ENCODE measurements at places on chromosomes 5 and 9. TPM values are rescaled to one million over a fixed set of nuclear protein-coding genes. Genes with fewer than 3 reads are reported as not detected.

DNA sequence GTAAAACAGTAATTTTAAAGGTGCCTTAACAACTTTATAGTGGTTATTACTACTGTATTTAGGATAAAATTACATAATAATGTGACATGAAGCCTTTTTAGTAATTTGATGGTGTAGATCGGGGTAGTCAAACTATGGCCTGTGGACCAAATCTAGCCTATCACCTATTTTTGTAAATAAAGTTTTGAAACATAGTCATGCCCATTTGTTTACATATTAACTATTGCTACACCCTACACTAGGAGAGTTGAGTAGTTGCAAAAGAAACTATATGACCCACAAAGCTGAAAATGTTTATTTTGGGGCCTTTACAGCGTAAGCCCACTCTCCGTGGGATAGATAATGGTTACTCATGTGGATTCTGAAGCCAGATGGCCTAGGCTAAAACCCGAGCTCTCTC, 6.2 kb downstream of the CEP78 start:
- no peaks in the 10 kb centered on the region for H3K4me1 ChIP-seq
- H3K27ac ChIP-seq, result no peak overlapping the region
- H3K4me3 ChIP-seq, result no peak overlapping the region
- H3K27me3 ChIP-seq, result no peaks in the 10 kb centered on the region
- DNase-seq, result no peak
- no peaks in the 10 kb centered on the region for H3K36me3 ChIP-seq

GRCh38 chr9:124105266-124105665, 93.7 kb downstream of the LHX2 start:
- no peak for DNase-seq
- H3K27ac ChIP-seq, result no peak overlapping the region
- no peaks in the 10 kb centered on the region for H3K27me3 ChIP-seq

DNA sequence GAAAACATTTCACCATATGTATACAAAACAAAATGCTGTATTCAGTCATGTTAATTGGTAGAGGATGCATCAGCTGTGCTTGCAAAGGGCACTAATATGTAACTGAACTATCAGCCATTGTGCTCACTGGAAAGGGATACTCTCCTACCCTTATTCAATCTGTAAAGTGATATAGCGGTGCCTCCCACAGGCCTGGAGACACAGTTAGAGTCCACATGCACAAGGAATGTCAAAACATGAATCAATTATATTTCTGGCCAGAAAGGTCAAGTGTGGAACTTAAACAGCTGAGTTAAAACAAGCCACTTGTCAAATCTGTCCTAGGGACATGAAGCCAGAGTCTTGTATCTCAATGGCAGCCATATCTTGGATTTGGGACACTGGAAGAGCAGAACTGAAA, 71.2 kb upstream of the IZUMO3 start:
- no peak for DNase-seq
- no peaks in the 10 kb centered on the region for H3K4me1 ChIP-seq
- no peak overlapping the region for H3K27ac ChIP-seq
- no peaks in the 10 kb centered on the region for H3K27me3 ChIP-seq
- no peaks in the 10 kb centered on the region for H3K36me3 ChIP-seq
- H3K4me3 ChIP-seq, result no peak overlapping the region

- H3K36me3 ChIP-seq, result no peaks in the 10 kb centered on the region
- no peak overlapping the region for H3K4me3 ChIP-seq
- no peaks in the 10 kb centered on the region for H3K27me3 ChIP-seq
- no peak overlapping the region for H3K27ac ChIP-seq
- no peak for DNase-seq
These were observed 51.9 kb upstream of the IL7R start for GRCh38 chr5:35804841-35805240.

DNA sequence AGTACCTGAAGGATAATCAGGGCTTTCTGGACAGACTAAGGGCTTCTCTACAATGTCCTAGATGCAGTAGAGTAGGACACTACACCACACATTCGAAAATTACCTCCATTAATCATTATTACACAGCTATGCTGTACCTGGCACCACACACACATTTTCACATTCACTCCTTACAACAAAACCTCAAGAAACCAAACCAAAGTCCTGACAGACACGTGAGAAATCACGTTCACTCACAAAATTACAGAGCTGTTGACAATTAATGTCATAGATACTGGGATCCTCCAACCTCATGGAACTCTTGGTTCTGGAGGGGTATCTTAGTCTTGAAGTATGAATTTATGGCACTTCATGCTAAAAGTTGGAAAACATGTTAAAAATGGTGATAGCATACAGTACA, 16.3 kb downstream of the UBQLN1 start:
- no peak for DNase-seq
- H3K27ac ChIP-seq, result no peak overlapping the region
- no peaks in the 10 kb centered on the region for H3K27me3 ChIP-seq
- no peaks in the 10 kb centered on the region for H3K36me3 ChIP-seq

DNA sequence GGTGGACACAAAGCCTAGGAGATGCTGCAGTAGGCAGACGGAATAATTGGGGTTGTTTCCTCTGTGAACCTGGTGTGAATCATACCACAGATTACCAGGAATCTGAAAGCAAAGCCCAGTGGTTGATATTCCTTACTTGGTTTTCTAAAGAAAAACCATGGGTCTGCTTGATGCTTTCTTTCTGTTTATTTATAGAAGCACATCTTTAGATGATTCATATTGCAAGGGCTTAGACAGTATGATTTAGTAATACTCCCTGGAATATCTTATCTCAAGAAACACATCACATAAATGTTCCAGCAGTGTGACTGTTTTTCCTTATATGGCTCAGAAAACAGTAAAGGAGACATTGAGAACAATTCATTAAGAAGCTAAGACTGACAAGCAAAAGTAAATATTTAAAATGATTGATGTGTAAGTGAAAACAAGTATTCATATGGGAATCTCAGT, 623.3 kb downstream of the RAB3C start:
- no peak overlapping the region for H3K27ac ChIP-seq
- no peaks in the 10 kb centered on the region for H3K4me1 ChIP-seq
- no peak for DNase-seq
- no peak overlapping the region for H3K4me3 ChIP-seq
- no peaks in the 10 kb centered on the region for H3K27me3 ChIP-seq

DNA sequence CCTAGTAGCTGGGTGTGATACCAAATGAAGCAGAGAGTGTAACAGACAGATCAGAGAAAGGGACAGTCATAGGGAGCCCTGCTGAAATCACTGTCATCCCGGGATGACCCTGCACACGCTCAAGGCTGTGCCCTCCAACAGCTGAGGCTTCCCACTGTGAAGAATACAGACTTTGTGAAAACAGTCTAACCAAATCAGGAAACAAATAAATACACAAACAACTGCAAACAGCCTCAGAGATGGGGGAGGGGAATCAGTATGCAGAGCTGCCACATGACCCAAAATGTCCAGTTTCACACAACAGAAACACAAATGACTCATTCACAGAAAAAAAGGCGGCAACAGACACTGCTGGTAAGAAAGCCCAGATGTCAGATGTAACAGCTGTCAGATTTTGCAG, 101.9 kb downstream of the ADAMTS2 start:
- H3K4me3 ChIP-seq, result no peak overlapping the region
- H3K36me3 ChIP-seq, result no peaks in the 10 kb centered on the region
- H3K4me1 ChIP-seq, result no peaks in the 10 kb centered on the region
- H3K27me3 ChIP-seq, result no peaks in the 10 kb centered on the region
- H3K27ac ChIP-seq, result no peak overlapping the region

GRCh38 chr5:127810017-127810416, 106.8 kb downstream of the CCDC192 start:
- no peak for DNase-seq
- no peaks in the 10 kb centered on the region for H3K36me3 ChIP-seq
- H3K4me3 ChIP-seq, result no peak overlapping the region
- no peak overlapping the region for H3K27ac ChIP-seq
- no peaks in the 10 kb centered on the region for H3K4me1 ChIP-seq

DNA sequence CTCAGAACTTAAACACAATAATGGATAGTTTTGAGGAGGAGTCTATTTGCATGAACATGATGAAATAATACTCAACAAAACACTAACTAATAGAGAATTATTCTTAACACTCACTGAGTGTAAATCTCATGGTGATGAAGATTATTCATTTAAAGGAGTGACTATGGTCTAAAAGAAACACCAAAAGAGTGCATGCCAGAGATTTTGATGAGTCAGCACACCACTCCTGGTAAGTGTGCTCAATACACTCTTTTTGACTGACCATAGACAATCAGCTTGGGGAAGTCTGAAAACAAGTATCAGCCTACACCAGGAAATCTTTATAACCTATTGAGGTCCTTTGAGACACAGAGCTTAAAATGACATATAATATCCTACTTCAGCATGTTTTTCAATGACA, 6.8 kb upstream of the FST start:
- no peak overlapping the region for H3K4me3 ChIP-seq
- H3K27me3 ChIP-seq, result peaks cover 6% of the 10 kb centered on the region
- no peaks in the 10 kb centered on the region for H3K4me1 ChIP-seq
- DNase-seq, result no peak
- no peak overlapping the region for H3K27ac ChIP-seq

- H3K27me3 ChIP-seq, result no peaks in the 10 kb centered on the region
- no peak for DNase-seq
- no peaks in the 10 kb centered on the region for H3K36me3 ChIP-seq
- no peaks in the 10 kb centered on the region for H3K4me1 ChIP-seq
- H3K4me3 ChIP-seq, result no peak overlapping the region
- peak overlapping the region; percentile 94 for H3K27ac ChIP-seq
These were observed 53.0 kb upstream of the GRAMD2B start for GRCh38 chr5:126369995-126370731.

GRCh38 chr5:116573279-116573701, 1.3 kb downstream of the SEMA6A start:
- no peaks in the 10 kb centered on the region for H3K36me3 ChIP-seq
- peak; percentile 55 for DNase-seq
- no peaks in the 10 kb centered on the region for H3K27me3 ChIP-seq
- H3K27ac ChIP-seq, result peak overlapping the region; percentile 82

DNA sequence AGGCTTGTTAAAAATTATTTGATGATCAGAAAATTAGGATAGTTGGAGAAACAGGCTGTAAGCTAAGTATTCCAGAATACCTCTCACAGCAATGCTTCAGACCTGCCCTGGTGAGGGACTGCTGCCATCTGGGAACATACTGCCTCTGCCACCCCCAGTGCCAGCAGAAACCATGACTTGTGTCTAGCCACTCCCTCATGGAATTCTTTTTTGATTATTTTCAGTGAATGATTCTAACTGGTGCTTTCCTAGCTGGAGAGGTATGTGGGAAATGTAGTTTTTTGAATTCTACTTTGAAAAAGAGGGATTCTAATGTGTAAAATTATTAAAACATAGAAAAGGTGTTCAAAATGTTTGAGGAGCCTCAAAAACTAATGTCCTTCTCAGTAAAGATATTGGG, 126.3 kb downstream of the HMHB1 start:
- H3K27ac ChIP-seq, result no peak overlapping the region
- no peak overlapping the region for H3K4me3 ChIP-seq
- no peaks in the 10 kb centered on the region for H3K36me3 ChIP-seq
- no peaks in the 10 kb centered on the region for H3K27me3 ChIP-seq

DNA sequence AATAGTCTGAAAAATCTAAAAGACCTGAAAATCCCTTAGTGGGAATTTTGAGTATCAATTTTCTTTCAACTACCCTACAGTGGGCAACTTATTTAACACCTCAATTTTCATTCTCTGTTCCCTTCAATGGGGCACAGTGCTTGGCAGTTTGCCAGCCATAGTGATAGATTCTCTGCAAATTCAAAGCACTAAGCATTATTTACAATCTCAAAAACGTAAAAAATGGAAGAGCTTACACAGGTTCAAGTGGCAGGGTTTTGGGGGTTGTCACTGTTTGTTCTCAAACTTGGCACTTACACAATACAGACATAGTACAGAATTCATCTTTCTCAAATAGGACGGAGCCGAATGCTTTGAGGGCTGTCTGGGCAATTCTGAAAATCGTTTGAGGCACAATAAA, 515.0 kb downstream of the EFNA5 start:
- no peaks in the 10 kb centered on the region for H3K27me3 ChIP-seq
- no peak for DNase-seq
- no peak overlapping the region for H3K4me3 ChIP-seq
- H3K4me1 ChIP-seq, result no peaks in the 10 kb centered on the region

DNA sequence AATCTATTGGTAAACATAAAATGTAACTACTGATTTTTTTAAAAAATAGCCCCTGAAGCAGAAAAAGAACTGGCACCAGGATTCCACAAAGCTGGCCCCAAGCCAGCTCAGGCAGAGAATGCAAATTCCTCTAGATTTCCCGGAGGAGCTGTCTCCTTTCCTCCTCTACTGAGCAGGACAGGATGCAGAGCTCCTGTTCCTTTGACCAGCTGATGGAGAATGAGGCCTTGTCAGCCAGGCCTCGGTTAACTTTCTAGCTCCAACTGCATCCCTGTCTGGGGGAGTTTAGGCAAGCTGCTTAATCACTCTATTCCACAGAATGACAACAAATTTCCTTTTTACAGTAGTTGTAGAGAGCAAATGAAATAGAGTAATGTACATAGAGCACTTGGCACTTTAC, 155.5 kb downstream of the GNAQ start:
- H3K4me1 ChIP-seq, result peaks cover 21% of the 10 kb centered on the region
- no peak overlapping the region for H3K4me3 ChIP-seq
- no peaks in the 10 kb centered on the region for H3K27me3 ChIP-seq
- DNase-seq, result no peak

DNA sequence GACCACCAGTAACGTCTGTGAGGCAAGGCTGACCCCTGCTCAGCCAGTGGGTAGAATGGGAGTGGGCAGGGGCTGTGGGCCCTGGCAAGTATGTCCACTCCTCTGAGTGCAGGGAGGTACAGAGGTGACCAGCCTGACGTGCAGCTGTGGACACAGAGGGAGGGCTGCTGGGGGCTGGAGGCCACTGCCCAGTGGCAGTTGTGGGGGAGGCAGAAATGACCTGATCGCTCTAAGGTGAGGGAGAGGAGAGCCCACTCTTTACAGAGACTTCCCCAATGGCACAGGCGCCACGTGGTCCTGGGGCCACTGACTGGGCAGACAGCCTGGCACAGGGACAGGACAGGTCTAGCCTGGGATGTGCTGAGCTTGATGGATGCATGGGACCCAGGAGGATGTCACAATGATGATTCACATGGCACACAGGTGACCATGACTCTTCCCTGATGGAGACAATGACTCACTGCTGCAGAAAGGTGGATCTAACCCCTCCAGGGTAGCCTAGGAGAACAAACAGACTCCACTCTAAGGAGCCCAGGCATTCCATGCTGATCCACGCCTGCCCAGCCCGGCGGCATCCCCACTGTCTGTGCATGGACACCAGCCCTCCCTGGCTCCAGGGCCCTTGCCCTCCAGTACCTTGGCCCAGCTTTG, 7.7 kb downstream of the LPCAT1 start:
- H3K27ac ChIP-seq, result no peak overlapping the region
- no peaks in the 10 kb centered on the region for H3K36me3 ChIP-seq
- H3K4me1 ChIP-seq, result no peaks in the 10 kb centered on the region

GRCh38 chr5:138402640-138403039, 36.2 kb upstream of the REEP2 start:
- peaks cover 12% of the 10 kb centered on the region for H3K36me3 ChIP-seq
- no peaks in the 10 kb centered on the region for H3K4me1 ChIP-seq
- no peak for DNase-seq
- no peaks in the 10 kb centered on the region for H3K27me3 ChIP-seq

GRCh38 chr9:136255166-136255538, 9.5 kb upstream of the QSOX2 start:
- no peak overlapping the region for H3K27ac ChIP-seq
- H3K36me3 ChIP-seq, result no peaks in the 10 kb centered on the region
- no peaks in the 10 kb centered on the region for H3K27me3 ChIP-seq
- DNase-seq, result no peak
- no peaks in the 10 kb centered on the region for H3K4me1 ChIP-seq

The STK32A gene
- 0.77 TPM for total RNA-seq

The SLC27A6 gene
- total RNA-seq, result 0.48 TPM

The COL5A1 gene
- total RNA-seq, result 10.9 TPM

The ARSI gene
- 0.69 TPM for total RNA-seq

The PCDHB12 gene
- 0.40 TPM for total RNA-seq

The ARL14EPL gene
- not detected for total RNA-seq

The SPOCK1 gene
- 8.5 TPM for total RNA-seq

The LCN9 gene
- total RNA-seq, result not detected
